ENCODE measurements at places on chromosomes 3 and 15.

DNA sequence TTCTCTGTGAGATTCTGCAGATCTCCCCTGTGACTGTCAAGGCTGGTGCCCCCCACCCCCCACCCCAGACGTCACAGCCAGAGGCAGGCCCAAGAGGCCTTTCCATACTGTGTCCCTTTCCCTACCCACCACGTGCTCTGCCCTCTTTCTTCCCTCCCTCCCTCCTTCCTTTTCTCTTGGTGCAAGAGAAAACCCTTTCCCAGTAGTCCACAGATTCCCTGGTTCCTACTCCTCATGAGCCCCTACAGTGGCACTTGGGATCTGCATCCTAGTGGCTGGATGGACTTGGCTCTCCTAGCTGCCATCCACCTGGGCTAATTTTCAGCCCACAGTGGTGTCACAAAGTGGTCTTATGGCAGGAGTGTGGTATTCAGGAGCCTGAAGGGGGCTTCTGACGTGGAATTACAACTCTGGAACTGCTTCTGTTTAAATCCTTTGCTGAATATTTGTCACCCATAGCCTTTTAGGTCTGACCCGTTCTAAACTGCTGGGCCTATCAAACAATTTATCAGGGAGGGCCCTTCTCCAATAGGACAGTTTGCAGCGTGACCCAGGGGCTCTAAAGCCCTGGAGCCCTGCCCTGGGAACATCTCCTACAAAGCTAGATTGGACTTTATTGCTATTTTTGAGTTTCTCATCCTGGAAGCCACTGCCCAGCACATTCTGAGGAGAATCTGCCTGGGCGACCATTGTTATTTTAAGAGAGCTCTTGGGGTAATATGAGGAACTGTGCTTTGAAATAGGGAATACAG lies 35.3 kb downstream of the KLF13 start:
- H3K4me1 ChIP-seq = peaks cover 96% of the 10 kb centered on the region
- DNase-seq = no peak
- no peaks in the 10 kb centered on the region for H3K27me3 ChIP-seq
- no peaks in the 10 kb centered on the region for H3K36me3 ChIP-seq
- peak overlapping the region; percentile 45 for H3K4me3 ChIP-seq
- peak overlapping the region; percentile 98 for H3K27ac ChIP-seq

GRCh38 chr3:128515967-128516366 lies 23.0 kb upstream of the GATA2 start:
- H3K4me1 ChIP-seq = no peaks in the 10 kb centered on the region
- peaks cover 15% of the 10 kb centered on the region for H3K27me3 ChIP-seq
- H3K4me3 ChIP-seq = no peak overlapping the region

DNA sequence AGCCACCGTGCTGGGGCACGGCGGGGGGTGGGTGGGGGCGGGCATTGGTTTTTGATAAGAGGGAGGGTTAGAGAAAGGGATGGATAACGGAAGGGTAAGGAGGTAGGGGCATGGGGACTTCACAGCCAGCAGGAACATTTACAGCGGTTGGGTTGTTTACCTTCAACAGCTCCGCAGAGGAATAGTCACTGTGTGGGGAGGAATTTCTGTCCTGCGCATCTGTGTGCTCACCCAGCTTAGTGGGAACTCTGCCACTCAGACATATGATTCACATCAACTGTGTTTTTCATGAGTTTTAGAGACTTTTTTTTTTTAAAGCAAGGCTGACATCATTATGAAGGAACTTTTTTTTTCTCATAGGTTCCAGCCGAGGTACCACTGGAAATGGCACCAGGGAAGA lies 19.6 kb downstream of the CHRD start:
- no peak for DNase-seq
- no peak overlapping the region for H3K4me3 ChIP-seq
- no peak overlapping the region for H3K27ac ChIP-seq
- no peaks in the 10 kb centered on the region for H3K36me3 ChIP-seq
- 0 out of 2 replicates have a peak, but pooled peaks cover 11% of the 10 kb centered on the region for H3K27me3 ChIP-seq

DNA sequence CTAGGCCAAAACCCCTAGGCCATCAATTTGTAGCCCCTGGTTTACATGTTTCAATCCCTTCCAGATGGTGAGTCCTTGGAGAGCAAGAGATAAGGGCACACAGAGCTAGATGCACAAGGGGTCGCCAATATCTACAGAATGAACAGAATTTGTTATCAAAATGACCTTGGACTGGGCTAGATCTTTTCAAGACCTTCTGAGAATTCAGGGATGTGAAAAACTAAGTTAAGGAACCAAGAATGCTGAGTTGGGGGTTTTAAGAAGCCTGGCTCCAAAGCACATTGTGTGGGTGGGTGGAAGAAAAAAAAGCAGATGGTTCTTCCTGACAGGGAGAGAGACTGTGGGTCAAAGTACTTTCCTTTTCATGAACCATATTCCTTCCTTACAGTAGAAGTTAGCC lies 10.2 kb downstream of the CDCP1 start:
- H3K4me3 ChIP-seq = no peak overlapping the region
- H3K36me3 ChIP-seq = no peaks in the 10 kb centered on the region
- no peaks in the 10 kb centered on the region for H3K4me1 ChIP-seq

DNA sequence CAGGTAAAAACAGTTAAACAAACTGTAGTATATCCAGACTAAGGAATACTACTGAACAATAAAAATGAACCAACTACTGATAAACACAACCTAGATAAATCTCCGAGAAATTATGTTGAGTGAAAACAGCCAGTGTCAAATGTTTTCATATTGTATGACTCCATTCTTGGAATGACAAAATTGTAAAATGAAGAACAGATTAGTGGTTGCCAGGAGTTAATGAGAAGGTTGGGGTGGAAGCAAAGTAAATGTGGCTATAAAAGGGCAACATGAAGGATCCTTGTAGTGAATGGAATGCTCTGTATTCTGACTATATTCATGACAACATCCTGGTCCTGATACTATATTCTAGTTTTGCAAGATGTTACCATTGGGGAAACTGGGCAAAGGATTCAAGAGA lies 27.5 kb upstream of the ACKR4 start:
- H3K27me3 ChIP-seq = no peaks in the 10 kb centered on the region
- peak overlapping the region; percentile 97 for H3K27ac ChIP-seq
- peaks cover 40% of the 10 kb centered on the region for H3K4me1 ChIP-seq
- no peak for DNase-seq
- no peaks in the 10 kb centered on the region for H3K36me3 ChIP-seq

GRCh38 chr3:48552111-48552951 lies 4.3 kb downstream of the PFKFB4 start:
- no peak overlapping the region for H3K27ac ChIP-seq
- no peak overlapping the region for H3K4me3 ChIP-seq
- no peaks in the 10 kb centered on the region for H3K36me3 ChIP-seq
- no peaks in the 10 kb centered on the region for H3K27me3 ChIP-seq

DNA sequence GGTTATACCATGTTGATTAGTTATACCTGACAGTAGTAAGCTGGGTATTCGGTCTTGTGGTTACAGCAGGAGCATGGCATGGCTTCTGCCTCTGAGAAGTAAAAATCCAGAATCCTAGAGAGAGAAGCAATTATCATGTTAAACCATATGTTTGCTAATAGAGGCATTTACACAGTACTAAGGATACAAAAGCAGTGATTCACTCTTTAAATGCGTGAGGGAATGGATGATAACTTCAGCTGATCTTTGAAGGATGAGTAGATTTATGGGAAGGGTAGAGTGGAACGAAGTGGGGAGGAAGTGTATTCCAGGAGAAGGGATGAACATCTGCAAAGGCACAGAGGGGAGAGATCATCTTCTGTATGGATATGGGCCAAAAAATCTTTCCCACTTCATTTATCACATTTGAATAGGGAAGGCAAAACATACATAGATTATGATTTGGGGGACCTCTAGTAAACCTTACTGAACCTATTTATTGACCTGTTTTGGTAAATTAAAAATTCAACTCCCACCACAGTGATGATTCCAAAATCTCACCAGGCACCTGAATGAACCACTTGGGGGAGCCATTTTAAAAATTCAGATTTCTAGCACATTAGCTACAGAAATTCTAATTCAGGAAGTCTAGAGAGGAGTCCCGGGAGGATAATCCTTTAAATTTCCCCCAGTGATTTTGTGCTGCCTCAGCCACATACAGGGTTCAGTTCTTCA lies 35.1 kb downstream of the IGSF10 start:
- H3K4me3 ChIP-seq = no peak overlapping the region
- H3K36me3 ChIP-seq = no peaks in the 10 kb centered on the region
- H3K4me1 ChIP-seq = no peaks in the 10 kb centered on the region
- H3K27ac ChIP-seq = no peak overlapping the region
- no peaks in the 10 kb centered on the region for H3K27me3 ChIP-seq

- DNase-seq = no peak
- no peak overlapping the region for H3K4me3 ChIP-seq
These were observed 69.9 kb downstream of the PRICKLE2 start for GRCh38 chr3:64155328-64155727.

- H3K4me1 ChIP-seq = no peaks in the 10 kb centered on the region
- no peaks in the 10 kb centered on the region for H3K36me3 ChIP-seq
- no peak overlapping the region for H3K4me3 ChIP-seq
- H3K27me3 ChIP-seq = no peaks in the 10 kb centered on the region
These were observed 57.6 kb downstream of the LRIG1 start for GRCh38 chr3:66443118-66443803.

DNA sequence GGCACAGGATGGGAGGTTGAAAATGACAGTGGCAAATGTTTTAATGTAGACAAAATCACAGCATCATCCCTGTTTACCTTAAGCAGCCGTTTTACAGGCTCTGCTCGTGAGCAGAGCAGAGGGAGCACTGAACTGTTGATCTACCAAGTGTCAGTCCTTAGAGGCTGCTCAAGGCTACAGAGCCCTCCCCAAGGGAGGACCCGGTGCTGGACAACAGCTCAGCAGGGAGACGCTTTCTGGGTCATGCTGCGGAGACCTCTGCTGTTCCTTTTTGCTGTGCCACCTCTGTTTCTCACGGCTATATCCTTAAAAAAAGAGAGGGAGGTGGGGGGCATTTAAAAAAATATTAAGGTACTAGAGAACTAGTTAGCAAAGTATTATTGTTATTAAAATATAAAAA lies 400.2 kb downstream of the GABRB3 start:
- DNase-seq = no peak
- H3K27ac ChIP-seq = no peak overlapping the region
- H3K4me1 ChIP-seq = no peaks in the 10 kb centered on the region
- no peak overlapping the region for H3K4me3 ChIP-seq

GRCh38 chr3:34851137-34851536 lies 788.2 kb upstream of the ARPP21 start:
- H3K27me3 ChIP-seq = no peaks in the 10 kb centered on the region
- no peak overlapping the region for H3K27ac ChIP-seq
- no peak overlapping the region for H3K4me3 ChIP-seq
- DNase-seq = no peak

DNA sequence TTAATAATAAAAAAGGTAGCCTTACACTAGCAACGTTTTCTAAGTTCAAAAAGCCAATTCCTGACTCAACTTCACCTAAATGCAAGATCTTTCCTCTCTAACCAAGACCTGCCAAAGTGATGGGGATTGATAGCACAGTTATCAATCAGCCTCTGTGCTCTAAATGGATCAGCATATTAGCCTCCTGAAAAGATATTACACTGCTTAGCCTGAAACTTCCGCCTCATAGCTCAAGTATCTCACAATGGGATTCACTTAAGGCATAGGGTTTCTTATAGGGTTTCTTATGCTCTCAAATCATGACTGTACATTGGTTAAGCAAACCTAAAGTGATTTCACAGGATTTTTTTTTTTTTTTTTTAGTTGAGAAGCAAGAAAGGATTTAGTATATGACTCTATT lies 436 bp upstream of the SLC9A9 start:
- peak overlapping the region; percentile 62 for H3K4me3 ChIP-seq
- DNase-seq = no peak
- peaks cover 50% of the 10 kb centered on the region for H3K4me1 ChIP-seq
- H3K36me3 ChIP-seq = no peaks in the 10 kb centered on the region

DNA sequence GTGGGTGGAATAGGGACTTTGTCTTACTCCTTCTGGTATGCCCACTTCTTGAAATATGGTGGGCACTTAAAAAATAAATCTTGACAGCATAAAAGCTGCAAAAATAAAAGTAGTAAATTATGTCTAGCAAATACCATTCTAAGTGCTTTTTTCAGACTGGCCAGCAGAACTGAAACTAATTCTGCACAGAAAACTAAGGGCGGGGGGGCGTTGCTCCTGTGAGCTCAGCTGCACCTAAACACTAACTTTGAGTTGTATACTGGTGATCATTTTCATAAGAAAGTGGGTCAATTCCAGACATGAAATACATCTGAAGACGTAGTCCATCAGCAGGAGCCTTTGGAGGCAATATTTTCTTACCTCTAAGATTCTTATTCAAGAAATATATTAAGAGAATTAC lies 114.8 kb downstream of the WDR76 start:
- peak; percentile 65 for DNase-seq
- peaks cover 20% of the 10 kb centered on the region for H3K4me1 ChIP-seq
- no peak overlapping the region for H3K4me3 ChIP-seq
- no peaks in the 10 kb centered on the region for H3K27me3 ChIP-seq
- no peaks in the 10 kb centered on the region for H3K36me3 ChIP-seq

DNA sequence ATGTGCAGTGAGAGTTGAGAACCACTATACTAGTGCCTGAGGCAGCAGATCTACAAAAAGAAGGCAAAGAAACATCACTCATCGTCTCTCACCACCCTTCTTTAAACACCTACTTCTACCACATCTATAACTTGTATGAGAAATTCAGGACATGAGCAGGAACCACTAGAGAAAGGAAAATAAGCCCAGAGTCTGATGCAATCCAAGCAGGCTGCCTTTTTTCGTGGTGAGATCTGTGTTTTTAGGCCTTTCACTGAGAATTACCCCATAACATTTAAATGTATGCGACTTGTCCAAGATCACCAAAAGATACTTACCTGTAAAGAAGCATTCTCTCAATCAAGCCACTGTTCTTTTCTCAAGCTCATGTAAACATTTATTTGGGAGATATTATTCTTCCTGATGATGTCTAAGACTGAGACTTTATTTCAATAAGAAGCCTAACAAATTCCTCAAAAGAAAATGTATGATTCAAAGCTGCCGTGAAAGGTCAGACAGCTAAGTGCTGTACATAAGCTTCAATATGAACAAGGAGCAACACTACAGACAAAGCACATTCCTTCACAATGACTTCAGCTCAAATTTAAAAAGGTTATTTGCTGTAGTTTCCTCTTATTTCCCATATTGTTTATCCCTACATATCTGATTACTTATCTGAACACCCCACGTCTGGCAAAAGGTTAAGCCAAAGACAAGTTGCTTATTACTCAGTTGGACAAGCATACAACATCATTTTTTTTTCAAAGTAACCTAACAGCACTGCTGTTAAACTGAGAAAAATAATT lies 16.5 kb downstream of the SPICE1 start:
- H3K4me1 ChIP-seq = 0 out of 2 replicates have a peak, but pooled peaks cover 5% of the 10 kb centered on the region
- DNase-seq = no peak
- H3K4me3 ChIP-seq = no peak overlapping the region
- no peak overlapping the region for H3K27ac ChIP-seq
- H3K36me3 ChIP-seq = no peaks in the 10 kb centered on the region
